ENCODE measurements at places on chromosomes 3 and 15.

- DNase-seq, result peak; percentile 56
Measured at GRCh38 chr3:29683018-29683993, 402.4 kb downstream of the RBMS3 start.

GRCh38 chr15:64808785-64809453, 16.5 kb downstream of the PIF1 start:
- no peak for DNase-seq

DNA sequence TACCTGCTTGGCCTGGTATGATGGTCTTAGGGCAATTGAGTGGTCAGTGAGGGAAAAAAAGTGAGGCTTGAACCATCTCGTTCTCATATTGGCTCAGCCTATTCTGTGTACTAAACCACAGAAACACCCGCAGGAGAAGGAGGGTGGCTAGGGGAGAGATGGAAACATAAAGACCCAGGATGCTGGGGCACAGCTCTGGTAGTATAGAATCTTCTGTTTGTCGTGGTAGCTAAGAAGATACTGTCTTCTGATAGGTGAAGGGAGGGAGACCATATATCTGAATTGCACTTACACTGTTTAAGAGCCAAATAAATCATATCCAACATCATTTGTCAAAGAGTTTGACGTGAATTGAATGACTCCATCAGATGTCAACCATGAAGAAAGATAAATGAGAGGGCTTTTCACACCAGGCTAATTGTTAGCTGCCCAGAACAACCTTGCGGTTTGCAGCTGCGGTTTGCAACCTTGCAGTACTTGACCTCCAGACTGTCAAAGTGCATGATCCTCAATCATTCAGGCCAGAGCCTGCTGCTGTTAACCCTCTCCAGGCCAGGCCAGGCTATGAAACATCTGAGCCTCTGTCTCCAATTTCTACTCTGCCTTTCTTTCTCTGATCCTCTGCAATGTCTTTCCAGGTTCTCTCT, 40.9 kb upstream of the PIK3R4 start:
- DNase-seq, result peak; percentile 4

DNA sequence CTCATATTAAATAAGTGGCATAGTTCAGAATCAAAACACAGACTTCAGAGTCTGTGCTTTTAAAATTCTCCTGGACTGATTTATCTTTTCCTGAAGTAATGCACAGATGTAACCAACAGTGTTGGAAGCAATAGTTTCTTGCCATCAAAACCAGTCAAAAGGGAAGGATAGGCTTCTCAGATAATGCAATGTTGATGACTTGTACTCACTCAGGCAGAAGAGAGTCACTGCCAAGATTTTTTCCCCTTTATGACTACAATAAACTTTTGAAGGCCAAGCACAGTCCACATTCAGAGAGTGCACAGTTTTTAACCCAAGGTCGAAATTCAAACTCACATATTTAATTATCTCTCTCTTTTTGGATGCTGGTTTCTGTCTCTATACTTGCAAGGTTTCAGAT, 305.0 kb upstream of the SGO1 start:
- DNase-seq, result peak; percentile 27

- DNase-seq, result peak; percentile 58
Measured at GRCh38 chr15:84582583-84583157, 18.1 kb upstream of the ZSCAN2 start.

- DNase-seq, result no peak
Measured at GRCh38 chr3:8421267-8421666, 80.4 kb upstream of the LMCD1 start.

DNA sequence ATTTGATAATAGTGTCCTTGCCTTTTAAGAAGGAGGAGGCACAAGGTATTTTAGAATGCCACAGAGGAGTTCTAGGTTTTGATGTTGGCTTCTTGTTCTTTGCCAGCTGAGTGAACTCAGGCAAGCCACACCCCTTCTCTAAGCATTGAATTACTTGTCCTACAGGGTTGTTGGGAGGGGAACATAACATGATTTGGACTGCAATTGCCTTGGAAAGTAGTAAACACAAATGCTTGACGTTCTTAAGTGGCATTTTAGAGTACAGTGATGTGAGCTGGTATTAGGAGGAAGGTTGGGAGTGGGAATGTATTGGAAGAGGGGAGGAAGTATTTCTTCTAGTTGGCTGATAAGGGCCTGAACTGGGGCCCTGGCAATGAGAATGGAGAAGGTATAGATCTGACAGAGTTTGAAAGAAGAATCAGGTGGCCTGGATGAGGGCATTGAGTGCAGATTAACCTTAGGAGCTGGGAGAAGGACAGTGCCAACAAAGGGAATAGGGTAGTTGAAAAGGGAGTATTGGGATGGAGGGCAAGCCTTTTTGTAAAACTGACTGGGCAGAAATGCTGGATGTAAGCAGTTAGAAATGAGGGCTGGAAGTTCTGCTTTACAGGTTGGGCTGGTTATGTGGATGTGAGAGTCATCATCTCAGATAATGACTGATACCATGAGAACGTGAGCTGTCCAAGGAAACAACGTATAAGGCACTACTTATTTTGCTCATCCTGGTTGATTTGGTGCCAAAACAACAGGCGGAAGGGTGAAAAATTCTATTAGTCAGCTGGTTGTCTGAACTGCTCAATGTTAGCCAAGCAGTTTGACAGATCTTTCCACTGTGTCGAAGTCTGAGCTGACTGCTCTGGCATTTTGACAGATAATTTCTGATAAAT, 16.7 kb downstream of the KAT2B start:
- DNase-seq, result peak; percentile 86

DNA sequence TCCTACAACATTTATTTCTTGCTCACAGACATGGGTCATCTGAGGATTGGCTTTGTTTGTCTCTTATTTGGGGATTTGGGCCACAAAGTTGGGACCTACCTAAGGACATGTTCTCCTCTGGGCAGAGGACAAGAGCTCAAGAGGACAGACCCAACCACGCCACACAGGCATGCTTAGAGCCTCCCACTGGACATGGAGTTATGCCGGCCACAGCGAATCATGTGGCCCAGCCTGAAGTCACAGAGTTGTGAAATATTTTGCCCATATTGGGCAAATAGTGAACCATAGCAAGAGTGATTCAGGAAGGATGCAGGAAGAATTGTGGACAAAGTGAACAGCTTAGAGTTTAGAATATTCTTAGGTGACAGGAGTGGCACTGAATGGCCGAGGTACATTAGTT, 9.9 kb downstream of the TRAK1 start:
- DNase-seq, result peak; percentile 35

DNA sequence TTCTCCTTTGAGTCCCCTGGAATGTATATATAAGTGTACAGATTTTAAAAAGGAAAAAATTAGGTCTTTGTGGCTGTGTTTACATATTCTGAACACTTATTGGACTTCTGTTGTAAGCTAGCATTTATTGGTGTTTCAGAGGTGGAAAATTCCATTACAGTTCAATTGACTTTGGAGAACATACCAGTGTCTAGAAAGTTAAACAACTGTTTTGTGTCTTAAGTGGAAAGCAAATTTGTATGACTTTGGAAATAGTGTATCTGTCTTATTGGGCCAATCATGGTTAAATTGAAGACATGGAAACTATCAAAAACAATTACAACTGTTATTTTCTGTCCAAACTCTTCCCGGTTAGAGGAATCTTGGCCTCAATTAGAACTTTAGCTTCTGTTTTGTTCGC, 265.0 kb upstream of the C2CD4B start:
- DNase-seq, result no peak

DNA sequence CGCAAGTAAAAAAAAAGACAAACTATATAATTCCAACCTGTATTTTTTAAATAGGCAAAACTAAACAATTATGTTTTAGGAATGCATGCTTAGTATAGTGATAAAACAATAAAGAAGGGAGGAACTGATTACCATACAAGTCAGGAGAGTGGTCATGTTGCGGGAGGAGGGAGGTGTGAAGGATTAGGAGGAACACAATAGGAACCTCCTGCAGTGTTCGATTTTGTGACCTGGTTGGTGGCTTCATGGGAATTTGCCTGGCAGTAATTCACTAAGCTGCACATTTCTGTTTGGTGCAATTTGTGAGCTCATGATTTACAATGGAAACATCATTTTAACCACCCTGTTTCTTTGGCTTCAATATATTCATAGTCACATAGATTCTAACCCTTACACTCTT, 78.3 kb downstream of the TPRA1 start:
- DNase-seq, result no peak

GRCh38 chr15:101088271-101088670, 163.6 kb downstream of the CHSY1 start:
- no peak for DNase-seq

GRCh38 chr3:174951034-174951433, 91.9 kb downstream of the NAALADL2 start:
- peak; percentile 92 for DNase-seq

GRCh38 chr15:64524778-64525177, 64.4 kb downstream of the ZNF609 start:
- DNase-seq, result peak; percentile 43

GRCh38 chr3:123031051-123031450, 3.5 kb upstream of the SEMA5B start:
- DNase-seq, result no peak

DNA sequence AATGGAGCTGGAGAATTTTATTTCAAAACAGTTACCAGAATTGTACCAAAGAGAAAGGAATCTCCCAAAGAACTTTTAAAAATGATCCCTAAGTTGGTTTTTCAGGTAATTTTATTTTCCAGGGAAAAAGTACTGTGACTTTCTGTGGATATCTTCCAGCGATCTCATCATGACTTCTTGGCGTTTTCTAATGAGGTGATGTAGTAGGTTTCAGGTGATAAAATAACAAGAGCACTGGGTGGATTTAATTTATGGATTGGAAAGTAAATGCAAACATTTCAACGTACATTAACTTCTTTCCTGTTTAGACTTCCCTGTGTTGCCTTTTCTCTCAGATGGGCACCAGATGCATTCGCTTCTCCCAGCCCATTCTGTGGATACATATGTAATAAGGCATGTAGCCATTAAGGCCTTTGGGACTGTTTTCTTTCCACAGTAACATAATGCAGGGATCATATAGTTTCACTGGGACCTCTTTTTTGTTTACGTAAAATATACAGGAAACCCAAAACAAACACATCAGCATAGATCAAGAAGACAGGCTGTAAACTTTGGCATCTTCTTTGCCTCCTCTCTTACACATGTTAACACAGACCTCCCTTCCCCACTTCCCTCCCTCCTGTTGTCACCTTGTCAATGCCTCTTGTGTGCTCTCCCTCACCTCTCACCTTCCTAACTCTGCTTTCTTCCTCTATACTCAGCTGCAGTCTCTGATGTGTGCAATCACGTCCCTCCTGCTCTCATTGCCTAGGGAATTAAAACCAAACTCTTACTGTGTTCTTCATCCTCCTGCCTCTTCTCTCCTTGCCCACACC, 13.0 kb downstream of the PHLDB2 start:
- no peak for DNase-seq

- no peak for DNase-seq
Measured at GRCh38 chr15:88932875-88933330, 19.7 kb upstream of the MFGE8 start.

GRCh38 chr15:89858661-89859458, 34.9 kb downstream of the AP3S2 start:
- DNase-seq, result no peak
